Neural crest cell (in vitro differentiated cells): ENCODE measurements at places on chromosomes 5 and 9.

DNA sequence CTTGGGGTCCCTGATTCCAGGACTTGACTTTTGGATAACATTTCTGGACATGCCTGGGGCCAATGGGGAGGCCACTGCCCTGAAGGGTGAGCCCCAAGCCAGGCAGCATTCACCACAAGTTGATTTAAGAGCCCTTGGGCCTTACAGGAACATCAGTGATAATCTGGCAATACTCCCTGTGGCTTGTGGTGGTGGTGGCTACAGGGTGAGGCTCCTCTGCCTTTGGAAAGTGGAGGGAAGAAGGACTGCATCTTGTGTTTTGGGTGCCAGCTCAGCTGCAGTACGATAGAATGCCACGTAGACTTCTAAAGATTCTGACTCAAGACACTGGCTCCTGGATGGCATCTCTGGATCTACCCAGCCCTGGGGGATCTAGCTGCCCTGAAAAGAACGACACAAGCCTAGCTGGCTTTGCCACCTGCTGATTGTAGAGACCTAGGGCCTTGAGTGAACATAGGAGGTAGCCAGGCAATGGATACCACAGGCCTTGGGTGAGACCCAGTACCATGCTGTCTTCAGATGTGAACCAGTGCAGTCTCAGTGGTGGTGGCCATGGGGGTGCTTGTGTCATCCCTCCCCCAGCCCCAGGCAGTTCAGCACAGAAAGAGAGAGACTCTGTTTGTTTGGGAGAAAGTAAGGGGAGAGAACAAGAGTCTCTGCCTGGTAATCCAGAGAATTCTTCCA lies 79.0 kb upstream of the DAP start:
- no peak for DNase-seq

GRCh38 chr9:27489087-27489876 lies 34.8 kb upstream of the IFNK start:
- DNase-seq = no peak

DNA sequence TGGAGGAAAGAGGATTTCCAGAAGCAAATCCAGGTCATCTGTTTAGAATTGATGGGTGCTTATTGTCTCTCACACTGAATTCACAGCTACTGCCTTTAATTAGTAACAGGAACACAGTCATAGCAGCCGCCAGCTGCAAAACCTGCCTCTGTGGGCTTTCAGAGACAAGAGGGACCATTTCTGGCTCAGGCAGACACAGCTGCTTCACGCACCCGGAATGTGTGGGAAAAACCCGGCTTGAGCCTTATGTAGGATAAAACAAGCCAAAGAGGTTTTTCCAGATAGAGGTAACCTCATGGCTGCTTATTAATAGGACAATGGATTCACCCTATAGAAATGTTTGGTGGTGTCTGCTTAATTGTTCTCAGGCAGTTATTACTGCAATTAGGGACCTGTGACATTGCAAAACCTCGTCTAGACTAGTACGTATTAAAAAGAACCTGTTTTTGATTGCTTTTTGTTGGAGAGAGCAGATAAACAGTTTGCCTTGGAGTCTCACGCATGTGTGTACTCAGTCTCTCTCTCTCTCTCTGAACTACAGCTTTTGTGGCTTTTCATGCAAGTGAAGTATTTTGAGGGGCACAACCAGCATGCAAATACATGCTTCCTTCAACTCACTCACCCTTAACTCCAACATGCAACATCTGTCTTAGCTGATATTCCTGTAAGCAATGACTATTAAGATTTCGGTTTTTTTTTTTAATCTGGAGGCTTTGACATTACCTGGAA lies 302.7 kb downstream of the PLK2 start:
- no peak for DNase-seq

GRCh38 chr5:34597034-34598027 lies 58.8 kb upstream of the RAI14 start:
- DNase-seq = no peak

DNA sequence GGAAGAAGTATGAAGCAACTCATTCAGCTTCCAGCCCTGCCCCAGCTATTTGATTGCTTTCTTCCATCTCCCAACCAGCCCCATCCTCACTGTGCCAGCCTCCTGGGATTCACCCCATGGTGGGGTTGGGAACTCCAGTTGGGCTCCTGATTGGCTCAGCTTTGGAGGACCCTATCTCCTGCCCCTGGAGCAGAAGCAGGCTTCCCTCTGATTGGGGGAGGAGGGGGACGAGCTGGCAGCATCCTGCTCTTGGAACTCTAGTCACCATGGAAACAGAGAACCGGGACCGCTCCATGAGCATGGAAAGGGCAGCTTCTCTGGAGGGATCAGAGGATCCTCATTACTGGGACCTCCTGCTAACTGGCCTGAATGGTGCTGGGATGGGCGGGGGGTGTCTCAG lies 2.6 kb downstream of the SLC6A7 start:
- no peak for DNase-seq

GRCh38 chr9:31168161-31168560 lies 1216.3 kb upstream of the ACO1 start:
- no peak for DNase-seq

GRCh38 chr5:89308606-89309040 lies 425.6 kb upstream of the MEF2C start:
- no peak for DNase-seq

GRCh38 chr5:143023411-143024096 lies 253.4 kb downstream of the ARHGAP26 start:
- DNase-seq = no peak

- DNase-seq = no peak
Measured at GRCh38 chr5:28729067-28729466, 1690.7 kb upstream of the CDH9 start.

DNA sequence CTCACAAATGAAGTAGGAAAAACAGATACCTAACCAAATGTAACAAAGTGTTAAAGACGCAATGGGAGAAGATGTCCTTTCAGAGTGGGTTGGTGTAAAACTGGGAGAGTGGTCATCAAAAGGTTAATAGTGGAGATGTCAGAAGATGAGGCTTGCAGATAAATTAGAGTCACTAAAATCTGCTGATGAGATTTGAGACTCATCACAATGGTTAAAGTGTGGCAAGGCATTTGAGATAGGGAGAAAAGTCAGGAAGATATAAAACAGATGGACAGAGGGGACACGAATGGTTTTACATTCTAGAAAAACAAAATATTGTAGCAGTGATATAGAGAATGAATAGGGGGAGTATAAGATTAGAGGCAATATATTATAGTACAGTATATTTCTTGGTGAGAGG lies 406.0 kb upstream of the SEMA6A start:
- DNase-seq = no peak

- no peak for DNase-seq
Measured at GRCh38 chr9:91907484-91908292, 42.3 kb downstream of the ROR2 start.

- DNase-seq = no peak
Measured at GRCh38 chr5:63111891-63112290, 533.3 kb downstream of the LRRC70 start.
